ENCODE measurements at places on chromosomes 11 and 22.
A peak's percentile ranks its signal among the peaks of the same experiment; 100 is the strongest.

DNA sequence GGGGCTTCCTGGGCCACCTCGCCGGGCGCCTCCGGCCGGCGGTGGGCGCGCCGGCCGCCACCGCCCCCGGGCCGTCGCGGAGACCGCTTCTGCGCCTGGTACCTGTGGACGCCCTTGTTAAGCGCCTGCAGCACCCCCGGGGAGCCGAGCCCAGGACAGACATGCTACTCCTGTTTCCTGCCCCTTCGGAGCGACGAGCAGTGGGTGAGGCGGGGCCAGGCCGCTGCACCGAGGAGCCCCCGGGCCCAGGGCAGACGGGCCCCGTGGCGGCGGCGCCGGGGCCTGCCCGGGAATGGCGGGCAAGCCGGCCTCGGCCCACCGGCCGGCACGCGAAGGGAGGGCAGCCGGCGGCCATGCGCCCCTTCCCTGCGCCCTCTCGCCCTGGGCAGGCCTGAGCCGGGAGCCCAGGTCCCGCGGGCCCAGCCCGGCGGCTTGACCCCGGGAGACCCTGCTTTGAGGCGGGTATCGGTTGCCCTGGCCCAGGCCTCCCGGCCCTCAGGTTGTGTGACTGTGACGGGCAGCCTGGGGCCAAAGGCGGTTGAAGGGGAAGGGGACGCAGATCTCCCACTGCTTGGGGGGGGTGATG, 789 bp upstream of the KDM2A start:
- DNase-seq, result peak; percentile 51

GRCh38 chr11:115893461-115894099, 389.4 kb upstream of the CADM1 start:
- DNase-seq, result no peak

DNA sequence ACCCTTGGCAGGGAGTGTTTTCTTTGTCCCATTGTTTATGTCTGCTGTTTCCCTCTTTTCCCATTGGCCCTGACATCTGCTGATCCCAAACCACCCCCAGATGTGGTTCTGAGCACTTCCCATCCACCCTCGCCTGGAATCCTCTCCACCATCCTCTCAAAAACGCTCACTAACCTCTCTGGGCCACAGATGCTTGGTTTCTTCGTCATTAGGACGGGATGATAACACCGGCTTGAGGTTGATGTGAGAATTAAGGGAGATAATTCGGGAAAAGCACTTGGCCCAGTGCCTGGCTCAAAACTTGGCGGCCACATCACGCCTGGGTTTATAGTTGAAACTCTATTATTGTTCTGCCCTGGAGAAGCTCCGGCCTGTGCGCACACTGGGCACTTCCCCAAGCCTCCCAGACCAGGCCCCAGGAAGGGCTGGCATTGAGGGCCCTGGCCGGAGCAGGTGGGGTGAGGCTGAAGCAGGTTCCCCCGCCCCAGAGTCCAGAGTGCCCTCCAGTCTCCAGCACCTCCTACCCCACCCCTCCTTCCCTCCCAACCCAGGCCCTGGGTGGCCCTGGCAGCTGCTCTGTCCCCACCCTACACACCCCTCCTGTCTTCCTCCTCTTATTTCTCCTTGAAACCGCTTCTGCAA, 63.7 kb downstream of the CYTH4 start:
- DNase-seq, result peak; percentile 28

DNA sequence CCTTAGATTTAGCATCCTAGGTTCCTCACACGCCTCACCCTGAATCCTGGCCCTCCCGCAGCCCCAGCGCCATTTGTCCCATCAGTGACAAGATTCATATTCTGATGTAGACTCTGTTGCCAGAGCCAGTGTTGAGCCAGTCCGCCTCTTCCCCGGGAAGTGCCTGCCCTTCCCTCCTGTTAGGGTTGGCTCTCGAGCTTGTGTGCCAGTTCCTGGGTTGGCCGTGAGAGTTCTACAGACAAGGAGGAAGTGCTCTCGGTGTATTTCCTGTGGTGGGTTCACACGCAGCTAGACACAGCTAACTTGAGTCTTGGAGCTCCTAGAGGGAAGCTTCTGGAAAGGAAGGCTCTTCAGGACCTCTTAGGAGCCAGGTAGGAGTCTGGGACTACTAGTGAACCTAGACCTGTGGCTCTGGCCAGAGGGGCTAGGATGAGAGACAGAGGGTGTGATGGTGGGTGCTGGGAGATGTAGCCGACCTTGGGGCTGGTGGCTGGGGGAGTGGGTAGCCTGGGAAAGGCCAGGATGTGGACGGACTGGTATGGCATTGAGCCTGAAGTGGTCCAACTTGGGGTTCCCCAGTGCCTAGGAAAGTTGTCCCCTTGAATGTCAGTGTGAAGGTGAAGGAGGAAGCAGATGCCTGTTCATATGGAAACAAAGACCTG, at the start of gene IL18BP:
IL18BP (plus strand) TSS at position 261 of the 662 bp plus-strand sequence. CDS start 1,076 bp downstream, outside the sequence.
- DNase-seq, result no peak

DNA sequence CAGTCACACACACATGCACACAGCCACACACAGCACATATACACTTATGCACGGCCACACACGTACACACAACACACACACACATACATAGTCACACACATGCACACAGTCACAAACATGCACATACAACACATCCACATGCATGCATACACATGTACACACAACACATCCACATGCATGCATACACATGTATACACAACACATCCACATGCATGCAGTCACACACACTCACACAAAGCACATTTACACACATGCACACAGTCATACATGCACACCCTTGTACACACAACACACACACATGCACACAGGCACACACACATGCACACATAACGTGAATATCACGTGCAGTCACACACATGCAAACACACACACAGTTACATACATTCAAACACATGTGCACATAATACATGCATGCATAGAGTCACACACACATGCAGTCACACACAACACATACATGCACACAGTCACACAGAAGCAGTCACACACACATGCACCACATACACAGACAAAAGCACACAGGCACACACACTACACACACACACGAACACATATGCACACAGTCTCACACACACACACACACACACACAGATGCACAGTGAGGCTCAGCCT, 18.8 kb downstream of the IFITM10 start:
- DNase-seq, result no peak

DNA sequence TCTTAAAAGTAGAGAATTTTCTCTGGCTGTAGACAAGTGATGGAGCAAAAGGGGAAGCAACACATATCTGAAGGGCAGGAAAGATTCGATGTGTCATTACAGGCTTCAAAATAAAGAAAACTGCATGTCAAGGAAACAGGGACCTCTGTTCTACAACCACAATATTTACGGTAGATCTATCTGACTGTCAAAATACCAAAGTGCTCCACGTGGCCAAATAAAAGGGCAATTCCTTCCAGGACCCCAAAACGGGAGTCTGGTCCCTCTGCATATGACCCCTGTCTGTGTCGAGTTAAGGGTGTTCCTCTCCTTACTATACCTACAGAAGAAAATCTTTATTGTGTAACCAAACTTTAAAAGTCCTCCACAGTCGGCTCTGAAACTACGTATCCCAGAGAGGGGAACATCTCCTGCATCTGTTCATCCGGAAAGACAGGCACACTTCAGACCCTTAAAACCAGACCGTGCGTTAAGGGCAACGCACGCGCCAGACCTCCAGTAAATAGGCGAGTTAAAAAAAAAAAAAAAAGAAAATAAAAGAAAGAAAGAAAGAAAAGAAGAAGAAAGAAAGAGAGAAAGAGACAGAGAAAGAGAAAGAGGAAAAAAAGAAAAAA, 756 bp downstream of the CLNS1A start:
- no peak for DNase-seq

- no peak for DNase-seq
Measured at GRCh38 chr11:95831198-95831883, 41.0 kb downstream of the CEP57 start.

GRCh38 chr11:61893981-61894380, 2.6 kb upstream of the FADS3 start:
- DNase-seq, result no peak

DNA sequence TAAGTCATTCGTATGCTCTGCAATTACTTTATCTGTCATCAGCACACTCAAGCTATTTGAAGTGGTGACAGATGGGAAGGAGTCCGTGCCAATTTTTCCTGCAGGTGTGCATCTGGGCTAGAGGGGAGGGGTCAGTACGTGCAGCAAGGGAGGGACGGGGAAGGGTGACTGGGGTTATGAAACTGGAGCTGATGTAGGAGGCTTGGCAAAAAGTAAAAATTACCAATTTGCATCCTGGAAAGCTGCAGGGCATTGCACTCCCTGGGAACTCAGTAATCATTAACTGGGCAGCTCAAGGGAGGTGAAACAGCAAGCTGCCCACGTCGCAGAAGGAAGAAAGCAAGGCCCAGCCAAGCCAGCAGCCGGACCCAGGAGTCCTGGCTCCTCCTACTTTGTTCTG, 87.1 kb upstream of the TMEM45B start:
- DNase-seq, result no peak

GRCh38 chr22:37010976-37011375, 8.3 kb downstream of the TST start:
- DNase-seq, result no peak

- DNase-seq, result no peak
Measured at GRCh38 chr11:126686938-126687337, 313.6 kb downstream of the KIRREL3 start.

- DNase-seq, result no peak
Measured at GRCh38 chr11:30328681-30329080, 5.8 kb downstream of the ARL14EP start.

DNA sequence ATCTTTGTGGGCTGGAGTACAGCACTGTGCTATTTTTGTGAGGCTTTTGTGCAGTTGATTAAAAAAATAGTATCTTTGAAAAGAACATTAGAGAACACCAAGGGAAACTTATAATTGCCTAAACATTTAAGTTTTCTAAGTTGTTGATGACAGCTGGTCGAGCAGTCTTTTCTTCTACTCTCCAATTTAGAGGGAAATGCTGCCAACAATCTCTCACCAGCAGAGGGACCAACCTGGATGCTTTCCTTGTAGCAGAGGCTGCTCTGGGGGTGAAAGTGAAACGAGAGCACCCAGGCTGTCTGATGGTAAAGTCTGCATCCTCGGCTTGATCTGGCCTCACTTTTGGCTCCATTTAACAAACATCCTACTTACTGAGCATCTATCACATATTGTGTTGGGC, 1286.5 kb upstream of the TENM4 start:
- DNase-seq, result no peak

GRCh38 chr11:44113018-44113417, 17.5 kb downstream of the EXT2 start:
- no peak for DNase-seq

GRCh38 chr11:22688914-22689313, 22.5 kb downstream of the GAS2 start:
- DNase-seq, result no peak

DNA sequence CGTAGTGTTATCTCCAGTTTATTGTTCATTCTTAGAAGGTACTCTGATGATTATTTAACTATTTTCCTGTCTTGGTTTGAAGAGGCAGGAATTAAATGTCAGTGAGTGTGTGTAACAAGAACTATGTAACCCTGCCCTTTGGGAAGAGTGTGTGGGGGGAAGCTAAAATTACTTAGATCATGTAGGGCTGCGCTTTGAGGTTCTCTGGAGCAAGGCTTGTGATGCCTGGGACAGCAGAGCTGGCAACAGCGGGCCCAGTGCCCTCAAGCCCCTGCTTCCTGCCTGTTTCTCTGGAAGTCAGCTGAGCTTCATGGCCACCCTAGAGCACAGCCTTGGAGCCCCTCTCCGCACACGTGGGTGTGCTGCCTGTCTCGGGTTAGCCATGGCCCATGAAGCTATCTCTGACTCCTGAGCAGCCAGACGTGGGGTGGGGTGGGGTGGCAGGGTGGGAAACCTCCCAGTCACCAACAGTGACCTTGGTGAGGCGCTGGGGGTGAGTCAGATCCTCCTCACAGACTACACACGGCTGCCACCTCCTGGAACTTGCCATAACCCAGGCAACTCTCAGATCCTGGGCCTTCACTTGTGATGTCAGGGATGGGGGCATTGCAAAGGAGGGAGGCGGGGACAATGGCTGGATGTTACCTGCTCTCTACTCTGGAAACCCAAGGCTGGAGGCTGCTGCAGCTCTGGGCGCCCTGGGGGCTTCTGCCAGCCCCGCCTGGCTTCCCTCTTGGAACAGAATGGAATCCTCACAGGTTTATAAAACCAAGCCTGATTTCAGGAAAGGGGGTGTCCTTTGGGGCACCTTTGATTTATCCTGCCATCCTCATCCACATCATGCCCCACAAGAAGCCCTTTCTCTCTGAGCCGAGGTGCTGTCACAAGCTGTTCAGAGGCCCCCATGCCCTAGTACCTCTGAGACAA, 88.6 kb downstream of the SNX19 start:
- DNase-seq, result peak; percentile 36

GRCh38 chr22:20982563-20982882, 426 bp downstream of the LZTR1 start:
- no peak for DNase-seq

DNA sequence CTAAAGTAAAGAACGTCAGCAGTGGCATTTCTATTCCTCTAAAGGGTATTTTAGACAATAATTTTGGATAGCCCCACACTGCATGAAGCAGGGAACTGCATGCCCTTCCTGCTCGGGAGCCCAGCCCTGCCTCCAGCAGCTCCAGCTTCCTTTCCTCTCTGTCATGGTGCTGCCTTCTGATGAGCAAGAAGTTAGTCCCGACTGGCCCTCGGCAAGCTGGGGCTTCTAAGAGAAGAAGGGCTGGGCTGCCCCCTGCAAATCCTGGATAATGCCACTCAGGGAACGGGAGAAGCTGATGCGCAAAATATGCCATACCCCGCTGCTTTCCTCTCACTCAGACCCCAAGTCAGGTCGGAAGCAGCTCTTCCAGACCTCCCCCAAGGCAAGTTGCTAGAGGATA, 296.4 kb downstream of the ETS1 start:
- no peak for DNase-seq

DNA sequence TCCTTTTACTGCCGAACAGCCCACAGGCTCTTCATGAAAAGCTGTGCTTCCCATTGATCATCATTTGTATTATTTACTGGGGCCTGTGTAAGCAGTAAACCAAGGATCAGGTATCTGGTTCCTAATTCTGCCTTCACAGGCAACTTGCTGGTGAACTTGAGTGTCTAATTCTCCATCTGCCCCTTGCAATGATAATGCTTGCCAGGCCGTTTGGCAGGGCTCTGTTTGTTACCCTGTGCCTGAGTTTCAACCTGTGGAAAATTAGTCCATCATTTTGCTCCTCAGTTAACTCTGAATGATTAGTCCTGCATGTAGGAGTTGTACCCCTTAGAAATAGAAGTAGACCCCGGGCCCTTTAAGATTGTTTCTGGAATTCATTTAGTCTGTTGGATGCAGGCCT, 298.4 kb upstream of the CADM1 start:
- no peak for DNase-seq

- DNase-seq, result no peak
Measured at GRCh38 chr11:119573858-119574257, 150.9 kb upstream of the THY1 start.

- no peak for DNase-seq
Measured at GRCh38 chr11:128757886-128758612, 64.2 kb downstream of the FLI1 start.
